ENCODE measurements at places on chromosomes 1 and 21. TPM values are rescaled to one million over a fixed set of nuclear protein-coding genes. Genes with fewer than 3 reads are reported as not detected.

The LIPI gene
- not detected for total RNA-seq

The BNIPL gene
- 2.5 TPM for total RNA-seq

The ZFP69B gene
- total RNA-seq = 10.8 TPM

The RGS7 gene
- total RNA-seq = 0.15 TPM

The NFIA gene
- total RNA-seq = 0.54 TPM

The SH3BGR gene
- total RNA-seq = 1.7 TPM

The ERG gene
- total RNA-seq = not detected

Data from B cell (primary cell).